Foreskin fibroblast (primary cell): ENCODE measurements at places on chromosomes 3 and 15.

GRCh38 chr3:73060302-73060723 is 1.1 kb upstream of the EBLN2 start:
- DNase-seq: peak; percentile 80

DNA sequence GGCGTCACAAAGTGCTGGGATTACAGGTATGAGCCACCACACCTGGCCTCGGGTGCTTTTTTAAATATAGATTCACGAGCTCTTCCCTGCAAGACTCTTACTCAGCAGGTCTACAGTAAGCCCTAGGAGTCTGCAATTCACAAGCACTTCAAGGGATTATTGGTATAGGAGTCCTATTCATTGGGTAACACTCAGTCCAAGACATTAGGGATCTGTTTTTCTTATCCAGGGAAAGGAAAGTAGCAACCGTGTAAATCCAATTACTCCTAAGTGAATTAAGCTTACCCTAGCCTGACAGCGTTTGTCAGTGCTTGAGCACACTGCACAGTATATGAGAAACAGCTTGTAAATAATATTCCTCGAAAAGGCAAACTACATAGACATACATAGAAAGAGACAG is 109.9 kb downstream of the SENP2 start:
- DNase-seq: no peak

GRCh38 chr3:17808994-17809393 is 66.6 kb upstream of the TBC1D5 start:
- peak; percentile 52 for DNase-seq

- peak; percentile 72 for DNase-seq
Measured at GRCh38 chr15:62818691-62819090, 223.9 kb upstream of the TPM1 start.

DNA sequence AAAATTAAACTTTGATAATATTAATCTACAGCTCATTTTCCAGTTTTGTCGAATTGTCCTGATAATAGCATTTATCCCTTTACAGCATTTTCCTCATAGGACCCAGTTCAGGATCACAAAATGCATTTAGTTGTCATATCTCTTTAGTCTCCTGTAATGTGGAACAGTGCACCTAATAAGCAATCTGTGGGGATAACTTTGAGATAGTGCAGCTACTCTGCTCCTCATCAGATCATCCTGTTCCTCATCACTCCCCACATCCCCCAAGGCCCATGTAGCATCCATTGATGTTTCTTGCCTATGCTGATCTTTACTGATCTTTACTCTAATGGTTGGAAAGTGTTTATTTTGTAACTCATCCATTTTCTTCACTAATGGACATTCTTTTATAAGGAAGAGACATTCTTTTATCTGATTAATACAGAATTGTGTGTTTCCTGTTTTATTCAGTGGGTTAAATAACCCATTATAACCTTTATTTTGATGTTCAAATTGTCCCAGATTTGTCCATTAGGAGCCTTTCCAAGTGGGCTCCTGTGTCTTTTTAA is 7.5 kb downstream of the RNF111 start:
- no peak for DNase-seq

- DNase-seq: no peak
Measured at GRCh38 chr3:159275741-159276140, 473.9 kb downstream of the MFSD1 start.

DNA sequence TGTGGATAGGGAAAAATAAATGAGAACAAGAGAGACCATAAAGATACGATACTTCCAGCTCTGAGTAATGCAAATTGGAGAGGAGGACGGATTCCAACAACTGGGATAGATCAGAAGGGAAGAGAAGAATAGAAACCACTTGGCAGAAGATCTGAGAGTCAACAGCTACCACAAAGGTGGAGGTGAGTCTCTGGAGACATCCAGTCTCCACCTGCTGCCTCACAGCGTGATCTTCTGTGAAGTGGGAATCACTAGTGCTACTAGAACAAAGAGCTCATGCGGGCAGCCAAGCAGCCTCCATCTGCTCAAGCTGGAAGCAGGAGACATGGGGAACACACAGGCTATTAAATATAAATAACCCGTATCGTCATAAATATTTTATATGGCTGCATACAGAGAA is 558.5 kb upstream of the CFAP20DC start:
- DNase-seq: no peak

- DNase-seq: no peak
Measured at GRCh38 chr3:100164743-100165142, 50.4 kb upstream of the FILIP1L start.

DNA sequence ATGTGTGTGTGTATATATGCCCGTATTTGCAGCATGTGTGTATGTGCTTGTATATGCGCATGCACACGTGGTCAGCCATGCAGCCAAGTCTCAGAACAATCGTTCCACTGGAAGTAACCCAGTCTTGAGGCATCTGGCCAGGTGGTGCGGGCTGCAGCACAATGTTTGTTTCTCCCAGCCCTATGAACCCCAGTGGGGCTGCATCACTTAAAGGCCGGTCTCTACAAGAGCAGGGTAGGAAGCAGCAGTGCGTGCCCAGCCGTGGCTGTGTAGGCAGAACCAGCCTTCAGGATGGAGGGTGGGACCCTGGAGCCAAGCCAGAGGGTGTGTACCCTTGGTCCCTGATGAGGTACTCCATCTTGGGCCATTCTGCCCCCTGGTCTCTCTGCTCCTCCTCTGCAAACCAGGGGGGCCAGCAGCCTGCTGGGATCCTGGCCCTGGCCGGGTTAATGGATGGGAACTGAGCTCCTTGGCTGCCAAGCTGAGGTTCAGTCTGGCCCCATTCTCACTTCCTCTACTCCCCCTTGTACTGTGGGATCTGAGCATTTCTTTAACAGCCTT is 11.8 kb downstream of the KLF13 start:
- no peak for DNase-seq

DNA sequence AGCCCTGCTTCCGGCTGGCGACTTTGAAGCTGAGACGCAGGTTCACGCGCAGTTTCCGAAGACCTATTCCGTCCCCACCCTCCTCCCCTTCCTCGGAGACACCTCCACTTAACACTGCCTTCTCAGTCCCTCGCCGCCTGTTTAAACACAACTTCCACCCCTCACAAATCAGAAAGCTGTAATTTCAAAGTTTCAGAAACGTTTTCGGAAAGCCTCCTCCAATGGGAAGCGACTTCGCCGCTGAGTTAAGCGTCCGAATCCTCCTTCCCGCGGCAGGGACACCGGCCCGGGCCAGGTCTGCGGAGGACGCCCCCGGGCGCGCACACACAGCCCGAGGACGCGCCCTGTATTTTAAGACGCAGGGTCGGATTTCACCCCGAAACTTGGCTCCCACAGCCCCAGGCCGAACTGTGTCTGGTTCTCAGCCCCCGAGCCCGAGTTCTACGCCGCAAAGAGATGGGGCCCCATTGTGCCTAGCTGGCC is 559 bp upstream of the LRRN1 start:
- DNase-seq: no peak

DNA sequence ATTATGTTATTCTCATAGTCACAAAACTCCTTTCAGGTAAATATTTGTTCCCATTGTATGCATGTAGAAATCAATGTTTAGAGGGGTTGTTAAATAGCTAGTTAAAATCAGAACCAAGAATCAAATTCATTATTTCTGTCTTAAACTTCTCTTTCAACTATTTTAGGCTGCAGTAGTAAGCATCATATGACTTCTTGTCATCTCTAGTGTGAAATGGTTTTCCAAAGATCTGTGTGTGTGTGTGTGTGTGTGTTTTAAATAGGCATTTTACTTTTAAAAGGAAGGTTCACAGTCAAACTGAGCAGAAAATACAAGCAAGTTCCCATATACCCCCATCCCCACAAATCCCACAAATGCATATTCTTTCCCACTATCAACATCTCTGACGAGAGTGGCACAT is 506.5 kb downstream of the LPP start:
- no peak for DNase-seq
